ENCODE measurements at places on chromosomes 11 and 22.

DNA sequence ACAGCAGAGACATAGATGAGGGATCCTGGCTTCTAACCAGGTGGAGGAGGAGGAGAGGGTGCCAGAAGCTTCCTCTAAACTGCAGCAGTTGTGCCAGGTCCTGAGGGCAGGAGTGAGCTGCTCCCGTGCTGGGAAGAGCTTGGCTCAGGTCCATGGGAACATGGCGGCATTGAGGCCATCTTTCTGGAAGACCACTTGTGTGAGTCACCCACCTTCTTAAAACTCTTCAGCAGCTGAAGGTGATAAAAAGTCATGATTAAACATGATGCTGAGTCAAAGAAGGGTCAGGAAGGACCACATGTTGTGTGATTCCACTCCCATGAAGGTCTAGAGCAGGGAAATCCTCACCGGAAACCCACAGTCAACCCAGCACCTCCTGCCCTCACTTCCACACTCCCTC, 35.1 kb downstream of the LINC01488 start:
- peak; percentile 22 for DNase-seq

GRCh38 chr11:108786281-108786990, 121.6 kb downstream of the DDX10 start:
- DNase-seq, result no peak

- DNase-seq, result no peak
Observed at GRCh38 chr11:112773264-112773663, 188.0 kb upstream of the NCAM1 start.

GRCh38 chr22:26374391-26375026, 54.6 kb upstream of the ASPHD2 start:
- no peak for DNase-seq

DNA sequence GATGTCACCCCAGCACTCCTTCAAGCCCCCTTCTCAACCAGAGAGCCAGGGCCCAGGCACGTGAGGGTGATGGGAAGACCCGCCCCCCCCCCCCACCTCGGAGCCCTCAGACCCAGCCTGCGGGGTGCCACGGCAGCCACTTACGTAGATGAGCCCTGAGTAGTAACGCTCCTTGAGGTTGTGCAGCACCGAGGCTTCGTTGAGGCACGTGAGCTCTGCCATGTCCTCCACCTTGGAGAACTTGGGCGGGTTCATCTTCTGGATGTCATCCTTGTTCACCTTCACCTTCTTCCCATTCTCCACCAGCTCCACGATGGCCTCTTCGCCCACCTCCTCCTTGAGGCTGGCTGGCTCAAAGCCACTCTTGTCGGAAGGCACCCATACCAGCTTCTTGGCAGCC, 39.0 kb downstream of the MYH9 start:
- no peak for DNase-seq

DNA sequence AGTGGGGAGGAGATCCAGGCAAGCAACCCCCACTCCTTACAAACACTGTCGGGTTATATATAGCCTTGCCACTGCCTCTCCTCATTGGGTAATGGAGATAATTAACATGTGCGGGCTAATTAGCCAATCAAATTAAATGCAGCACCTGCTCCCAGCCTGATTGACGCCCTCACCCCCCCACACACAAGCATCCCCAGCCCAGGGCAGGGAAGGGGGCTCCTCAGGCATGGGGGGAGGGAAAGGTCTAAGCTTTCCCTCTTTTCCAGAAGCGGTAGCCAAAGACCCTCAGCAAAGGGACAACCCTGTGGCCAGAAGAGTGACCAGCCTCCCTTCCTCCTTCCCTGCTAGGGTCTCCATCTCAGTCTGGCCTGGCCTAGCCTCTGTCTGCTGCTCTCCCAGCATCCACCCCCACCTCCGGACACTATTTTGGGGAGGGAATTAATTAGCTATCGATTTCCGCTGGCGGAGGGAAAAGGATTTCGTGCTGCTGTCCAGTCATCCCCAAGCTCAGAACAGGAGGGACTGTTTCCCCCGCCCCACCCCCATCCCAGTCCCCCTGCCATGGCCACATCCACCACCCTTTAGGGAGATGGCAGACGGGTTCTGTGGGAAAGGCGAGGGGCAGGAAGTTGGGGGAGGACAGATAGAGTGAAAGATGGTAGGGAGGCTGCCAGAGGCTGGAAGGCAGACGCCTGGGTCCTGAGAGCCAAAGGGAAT, 7.1 kb downstream of the NRXN2 start:
- no peak for DNase-seq

GRCh38 chr11:10528121-10528520, 12.9 kb downstream of the RNF141 start:
- DNase-seq, result no peak

DNA sequence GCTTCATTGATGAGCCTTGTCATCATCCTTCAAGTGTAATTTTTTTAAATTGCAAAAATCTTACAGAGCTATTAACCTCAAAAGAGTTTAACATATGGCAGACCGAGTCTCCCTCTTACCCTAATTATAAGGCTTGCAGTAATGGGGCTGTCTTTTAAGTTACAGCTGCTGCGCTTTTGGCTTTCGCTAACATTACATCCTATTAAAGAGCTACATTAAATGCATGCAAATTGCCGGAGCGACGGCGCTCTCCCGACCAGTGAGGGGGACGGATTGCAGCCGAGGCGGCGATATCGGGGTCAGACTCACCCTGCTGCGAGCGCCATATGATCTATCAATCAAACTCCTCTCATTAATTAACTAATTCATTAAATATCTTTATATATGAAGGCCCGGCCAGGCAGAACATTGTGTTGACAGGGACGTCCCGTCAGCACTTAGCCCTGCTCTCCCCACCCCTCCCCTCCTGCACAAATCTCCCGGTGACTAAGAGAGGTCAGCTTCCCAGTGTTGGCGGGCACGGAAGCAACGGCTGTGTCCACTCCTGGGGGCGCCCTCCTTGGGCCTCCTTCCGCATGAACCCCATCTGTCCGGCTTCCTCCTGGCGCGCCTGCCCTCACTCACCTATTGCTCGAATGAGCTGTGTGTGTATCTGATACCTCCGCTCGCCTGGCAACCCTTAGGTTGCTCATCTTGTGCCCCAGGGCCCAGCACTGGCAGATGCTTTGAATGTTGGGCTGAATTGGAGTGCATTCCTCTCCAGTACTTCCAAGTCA, 156.0 kb upstream of the CADM1 start:
- no peak for DNase-seq

GRCh38 chr11:5831196-5831829, 10.4 kb downstream of the OR52E6 start:
- DNase-seq, result no peak

DNA sequence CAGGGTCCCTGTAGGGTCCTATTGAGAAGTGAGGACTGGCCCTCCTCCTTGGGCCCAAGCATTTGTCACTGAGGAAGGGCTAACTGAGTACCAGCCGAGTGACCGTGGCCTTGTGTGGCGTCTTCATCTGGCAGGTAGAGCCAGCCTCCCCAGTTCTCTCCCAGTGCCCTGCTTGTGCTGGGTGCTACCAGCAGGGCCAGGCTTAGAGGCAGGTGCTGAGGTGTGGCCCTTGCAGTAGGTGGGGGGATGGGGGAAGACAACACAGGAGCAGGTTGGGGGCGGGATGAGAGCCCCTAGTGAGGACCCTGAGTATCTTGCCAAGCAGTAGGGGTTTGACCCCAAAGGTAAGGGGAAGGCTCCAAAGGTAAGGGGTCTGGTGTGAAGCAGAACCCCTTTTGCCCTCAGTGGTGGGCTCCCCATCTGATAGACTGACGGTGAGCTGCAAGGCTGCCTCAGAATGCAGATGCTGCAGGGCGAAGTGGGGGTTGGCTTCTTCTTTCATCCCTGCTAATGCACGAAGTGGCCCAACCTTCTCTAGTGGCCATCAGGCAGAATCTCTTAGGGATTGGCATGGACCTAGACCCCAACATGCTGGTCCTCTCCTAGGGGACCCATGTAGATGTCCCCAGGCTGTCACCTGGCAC, 19.6 kb downstream of the CDC45 start:
- DNase-seq, result no peak

DNA sequence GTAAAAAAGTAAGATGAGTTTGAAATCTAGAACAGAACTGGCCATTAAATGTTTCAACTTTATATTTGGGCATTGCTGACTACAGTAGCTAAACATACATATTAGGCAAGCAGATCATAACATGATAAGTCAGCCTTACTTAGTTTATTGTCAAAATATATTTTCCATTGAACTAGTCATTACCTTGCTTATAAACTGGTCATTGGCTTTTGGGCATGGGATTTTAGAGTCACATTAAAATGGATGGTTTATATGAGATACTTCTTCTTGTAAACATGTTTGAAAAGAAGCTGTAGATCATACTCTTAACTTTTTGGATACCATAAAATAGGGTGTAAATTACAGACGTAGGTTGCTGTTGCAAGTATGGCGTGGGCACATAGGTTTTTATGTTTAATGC, 2.7 kb downstream of the HIPK3 start:
- no peak for DNase-seq

- no peak for DNase-seq
Observed at GRCh38 chr11:35814720-35815305, 129.0 kb upstream of the LDLRAD3 start.

DNA sequence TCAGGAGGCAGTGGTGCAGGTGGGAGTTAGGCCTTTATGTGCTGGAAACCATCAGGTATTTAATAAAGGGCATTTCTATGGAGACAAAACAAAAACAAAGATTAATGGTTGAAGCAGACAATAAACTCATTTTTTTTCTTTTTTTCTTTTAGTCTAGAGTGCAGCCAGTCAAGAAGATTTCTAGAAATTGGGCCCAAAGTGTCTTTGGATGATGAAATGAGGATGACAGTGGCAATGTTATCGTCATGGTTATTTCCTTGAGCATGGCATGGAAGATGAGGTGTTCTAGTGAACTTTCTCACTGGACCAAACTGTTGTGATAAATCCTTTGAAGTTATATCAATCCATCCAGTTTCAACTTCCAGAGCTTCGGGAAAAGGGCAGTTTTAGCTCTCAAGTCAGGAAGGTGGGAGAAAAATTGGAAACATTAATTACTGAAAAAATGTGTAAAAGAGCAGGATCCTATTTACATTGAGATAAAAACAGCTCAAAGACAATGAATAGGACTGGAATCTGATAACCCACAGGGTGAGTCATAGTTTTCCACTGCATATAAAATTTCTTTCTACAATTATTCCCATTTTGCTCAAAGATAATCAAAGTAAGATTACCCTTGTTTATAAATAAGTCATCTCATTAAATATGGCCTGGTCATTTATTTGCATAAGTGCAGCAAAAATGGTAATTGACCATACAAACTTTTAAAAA, 33.0 kb downstream of the PRR5L start:
- no peak for DNase-seq

DNA sequence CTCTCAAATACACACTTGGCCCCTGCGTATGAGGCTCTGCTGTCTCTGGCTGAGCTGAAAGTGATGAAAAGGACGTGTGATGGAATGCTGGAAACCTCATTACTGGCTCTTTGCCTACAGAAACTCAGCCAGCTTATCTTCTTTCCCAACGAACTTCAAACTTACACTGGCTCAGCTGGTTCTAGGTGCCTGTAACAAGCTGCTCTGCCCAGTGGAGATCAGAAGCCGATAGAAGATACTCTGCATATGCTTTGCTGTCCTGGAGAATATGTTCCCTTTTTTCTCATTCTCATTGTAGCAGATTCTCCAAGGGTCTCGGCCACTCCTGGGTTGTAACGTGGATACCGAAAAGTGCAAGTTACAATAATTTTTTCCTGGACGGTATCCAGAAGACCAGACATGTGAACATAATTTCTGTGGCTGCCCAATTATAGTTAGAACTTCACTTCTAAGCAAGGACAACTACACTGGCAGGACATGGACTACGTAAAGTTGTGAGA, 405.3 kb upstream of the CCDC90B start:
- DNase-seq, result no peak

GRCh38 chr11:82733444-82734119, at the start of gene FAM181B:
Gene FAM181B (minus strand): TSS chr11:82733864. CDS start chr11:82733729, 135 bp downstream.
- peak; percentile 82 for DNase-seq

- DNase-seq, result no peak
Observed at GRCh38 chr11:79932612-79933011, 491.8 kb upstream of the TENM4 start.

GRCh38 chr11:133948711-133949110, 8.1 kb downstream of the IGSF9B start:
- DNase-seq, result no peak

DNA sequence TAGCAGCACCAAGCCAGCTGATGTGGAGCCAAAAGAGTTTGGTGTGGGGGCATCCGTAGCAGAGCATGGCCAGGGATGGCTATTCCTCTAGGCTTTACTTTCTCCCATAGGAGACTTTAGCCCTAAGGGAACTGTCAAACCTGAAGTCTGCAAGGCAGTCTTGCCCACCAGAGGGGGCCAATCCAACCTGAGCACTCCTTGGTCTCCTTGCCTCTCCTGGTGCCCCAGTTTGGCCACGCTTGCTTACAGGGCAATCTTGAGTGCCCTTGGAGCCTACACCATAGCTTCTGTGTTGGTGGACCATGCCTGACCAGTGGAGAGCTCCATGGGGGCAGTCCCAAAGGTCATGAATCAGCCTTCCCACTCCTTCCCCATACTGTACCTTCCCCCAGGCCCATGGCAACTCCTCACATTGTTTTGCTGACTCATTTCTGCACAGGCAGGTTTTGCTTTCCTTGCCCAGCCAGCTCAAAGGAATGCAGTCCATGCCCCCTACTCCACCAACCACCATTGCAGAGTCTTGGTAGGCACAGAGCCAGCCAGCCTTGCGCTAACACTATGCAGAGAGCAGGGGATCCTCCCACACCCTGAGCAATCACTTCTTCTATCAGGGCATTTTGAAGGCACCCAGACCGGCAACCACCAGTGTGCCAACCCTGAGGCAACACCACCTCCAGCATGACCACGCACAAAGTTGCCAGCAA, 1421.2 kb upstream of the RAG2 start:
- no peak for DNase-seq

DNA sequence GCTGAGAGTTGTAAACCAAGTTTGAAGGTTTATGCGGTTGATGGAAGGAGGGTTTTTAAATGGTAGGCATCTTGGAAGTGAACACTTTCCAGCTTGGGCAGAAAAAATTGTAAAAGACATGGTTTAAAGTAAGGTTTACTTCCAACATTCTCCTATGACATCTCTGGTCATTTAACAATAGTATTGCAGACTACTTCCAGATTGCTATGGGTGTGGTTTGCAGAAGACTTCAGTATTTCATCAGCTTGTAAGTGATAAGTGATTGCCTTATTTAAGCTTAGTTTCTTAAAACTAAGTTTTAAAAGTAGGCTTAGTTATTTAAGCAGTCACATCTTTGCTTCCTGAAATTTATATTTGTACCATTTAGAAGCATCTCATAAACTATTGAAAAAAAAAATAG, 7.2 kb upstream of the STT3A start:
- DNase-seq, result no peak

GRCh38 chr22:45268167-45268957, 16.4 kb upstream of the UPK3A start:
- peak; percentile 41 for DNase-seq
